ENCODE measurements at places on chromosomes 13 and 19. TPM values are rescaled to one million over a fixed set of nuclear protein-coding genes. Genes with fewer than 3 reads are reported as not detected.

The CEACAM3 gene
- total RNA-seq = 0.78 TPM

The PLK5 gene
- total RNA-seq = 0.89 TPM

The FCAR gene
- not detected for total RNA-seq

The KLK12 gene
- 0.78 TPM for total RNA-seq

The LSM4 gene
- total RNA-seq = 92.9 TPM

The POU4F1 gene
- total RNA-seq = not detected
